Stimulated activated CD4-positive, alpha-beta T cell treated with anti-CD3 and anti-CD28 coated beads, Interleukin-1b, Interleukin-23, amount 100 ng/mL, for 1 hour (primary cell): ENCODE measurements at places on chromosomes 4 and X.

GRCh38 chr4:4763822-4764557 is 95.5 kb upstream of the MSX1 start:
- no peak for DNase-seq

GRCh38 chr4:76199664-76200211 is 13.9 kb downstream of the SCARB2 start:
- no peak for DNase-seq

- no peak for DNase-seq
Observed at GRCh38 chr4:128590034-128590740, 219.3 kb upstream of the JADE1 start.

DNA sequence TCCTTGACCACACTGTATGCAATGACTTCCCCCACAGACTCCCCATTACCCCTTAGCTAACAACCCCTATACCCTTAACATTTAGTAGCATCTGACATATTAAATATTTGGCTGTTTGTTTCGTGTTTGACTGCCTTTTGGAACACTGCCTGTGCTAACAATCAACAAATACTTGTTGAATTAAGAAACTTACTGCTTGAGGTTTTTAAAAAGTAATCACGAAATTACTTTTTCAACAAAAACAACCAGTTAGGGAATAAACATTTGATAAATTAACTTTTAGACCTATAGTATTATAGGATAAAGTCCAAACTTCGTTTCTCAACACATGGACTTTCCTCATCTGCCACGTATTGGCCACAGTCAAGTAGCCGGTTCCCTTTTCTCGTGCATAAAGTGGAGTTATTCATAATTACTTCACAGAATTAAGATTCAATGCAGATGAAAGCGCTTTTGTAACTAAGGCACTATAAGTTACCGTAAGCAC is 555 bp upstream of the ELMOD2 start:
- no peak for DNase-seq

DNA sequence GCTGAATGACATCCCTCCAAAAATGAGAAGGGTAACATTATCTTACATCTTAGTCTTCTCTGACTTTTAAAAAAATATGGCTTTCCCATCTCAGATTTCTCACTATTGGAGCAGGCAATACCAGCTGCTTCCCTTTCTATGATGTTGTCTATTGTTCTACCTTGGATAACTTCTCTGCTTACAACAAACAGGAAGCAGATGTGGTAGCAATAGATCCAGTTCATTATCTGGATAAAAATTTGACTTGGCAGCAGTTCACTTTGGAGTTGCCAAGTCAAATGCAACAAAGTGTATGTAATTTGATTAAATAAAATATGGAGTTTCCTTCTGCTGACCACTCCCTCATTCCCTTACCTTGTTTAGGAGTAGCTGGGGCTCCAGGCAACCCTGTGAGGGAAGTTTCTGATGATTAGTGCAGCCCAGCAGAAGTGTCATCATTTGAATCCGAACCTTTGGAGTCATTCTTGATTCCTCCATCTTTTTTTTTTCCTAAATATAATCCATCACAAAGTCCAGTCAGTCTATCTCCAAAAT is 72.0 kb upstream of the GPRIN3 start:
- no peak for DNase-seq

GRCh38 chr4:38065176-38065575 is 105.0 kb downstream of the PTTG2 start:
- DNase-seq = no peak

- no peak for DNase-seq
Observed at GRCh38 chr4:10151182-10151581, 34.6 kb upstream of the WDR1 start.

DNA sequence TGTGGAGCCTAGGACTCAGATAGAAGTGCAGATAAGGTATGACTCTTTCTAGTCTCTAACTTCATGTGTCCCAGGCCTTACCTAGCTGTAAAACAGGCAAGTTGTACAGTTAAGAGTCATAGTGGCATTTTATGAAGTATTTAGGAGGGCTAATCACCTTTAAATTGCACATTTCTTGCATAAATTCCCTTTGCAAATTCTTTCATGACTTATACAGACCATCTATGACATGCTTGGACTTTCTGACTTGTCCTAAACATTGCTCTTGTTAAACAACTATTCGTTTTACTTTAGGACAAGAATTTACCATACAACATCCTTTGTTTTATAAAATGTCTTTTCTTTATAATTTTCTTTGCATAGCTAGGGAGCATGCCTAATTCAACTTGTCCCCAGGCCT is 7.8 kb upstream of the RRAGB start:
- DNase-seq = no peak

DNA sequence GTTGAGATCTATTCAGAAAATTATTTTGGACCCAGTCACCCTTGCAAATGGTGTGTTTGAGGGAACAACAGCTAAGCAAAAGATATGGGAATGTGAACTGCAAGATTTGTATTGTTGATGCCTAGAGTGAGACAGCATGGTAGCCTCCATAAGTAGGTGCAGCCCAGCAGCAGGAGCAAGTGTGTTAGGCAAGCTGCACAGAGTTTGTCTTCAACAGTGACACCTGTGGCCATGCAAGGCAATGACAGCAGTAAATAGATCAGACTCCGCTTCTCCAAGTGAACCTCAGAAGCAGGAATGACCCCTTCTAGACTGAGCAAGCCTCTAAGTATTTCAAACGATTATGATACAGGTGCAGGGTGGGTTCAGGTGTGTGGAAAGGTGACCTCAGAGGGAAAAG is 133.4 kb upstream of the MSX1 start:
- DNase-seq = no peak

GRCh38 chrX:155112171-155112570 is 40.9 kb downstream of the BRCC3 start:
- no peak for DNase-seq

DNA sequence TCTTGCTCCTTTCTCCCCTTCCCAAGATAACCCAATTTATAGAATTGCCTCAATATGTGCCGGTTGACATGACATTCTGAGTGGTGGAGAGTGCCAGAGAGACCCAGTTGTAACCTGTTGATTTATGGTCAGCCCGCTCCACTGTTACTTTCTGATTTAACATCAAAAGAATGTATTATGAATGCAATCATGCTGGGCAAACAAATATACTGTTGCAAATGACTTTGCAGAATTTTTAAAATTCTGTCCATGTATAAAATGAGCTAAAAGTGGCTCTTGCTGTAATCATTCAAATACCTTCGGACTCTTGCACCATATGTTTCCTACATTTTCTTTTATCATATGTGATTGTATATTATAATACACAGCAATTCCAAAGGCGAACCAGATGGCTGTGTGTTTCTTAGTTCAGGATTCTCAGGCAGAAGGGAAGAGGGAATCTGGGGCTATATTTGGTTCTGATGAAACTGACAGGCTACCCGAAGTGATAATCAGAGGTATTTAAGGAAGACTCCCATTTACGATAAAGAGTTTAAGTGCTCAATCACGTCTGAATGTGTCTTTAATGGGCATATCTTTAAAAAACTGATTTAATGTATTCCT is 131.7 kb downstream of the CLCN4 start:
- DNase-seq = no peak

DNA sequence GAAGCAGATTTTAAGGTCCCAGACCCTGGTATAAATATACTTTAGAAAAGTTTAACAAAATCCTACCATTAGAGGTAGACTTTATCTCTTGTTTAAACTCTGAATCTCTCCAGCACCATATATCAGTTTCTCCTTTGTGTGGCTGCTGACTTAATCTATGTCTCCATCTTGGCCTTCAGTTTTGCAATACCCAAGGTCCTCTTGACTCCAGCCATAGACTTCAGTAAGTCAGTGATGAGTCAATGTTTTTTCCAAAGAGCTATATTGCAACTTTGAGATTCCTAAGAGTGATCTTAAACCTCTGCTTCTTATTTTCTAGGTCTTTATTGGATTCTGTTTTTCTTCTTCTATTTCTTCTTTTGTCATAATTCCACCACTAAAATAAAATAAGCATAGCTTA is 50.8 kb upstream of the ADGRL3 start:
- no peak for DNase-seq

DNA sequence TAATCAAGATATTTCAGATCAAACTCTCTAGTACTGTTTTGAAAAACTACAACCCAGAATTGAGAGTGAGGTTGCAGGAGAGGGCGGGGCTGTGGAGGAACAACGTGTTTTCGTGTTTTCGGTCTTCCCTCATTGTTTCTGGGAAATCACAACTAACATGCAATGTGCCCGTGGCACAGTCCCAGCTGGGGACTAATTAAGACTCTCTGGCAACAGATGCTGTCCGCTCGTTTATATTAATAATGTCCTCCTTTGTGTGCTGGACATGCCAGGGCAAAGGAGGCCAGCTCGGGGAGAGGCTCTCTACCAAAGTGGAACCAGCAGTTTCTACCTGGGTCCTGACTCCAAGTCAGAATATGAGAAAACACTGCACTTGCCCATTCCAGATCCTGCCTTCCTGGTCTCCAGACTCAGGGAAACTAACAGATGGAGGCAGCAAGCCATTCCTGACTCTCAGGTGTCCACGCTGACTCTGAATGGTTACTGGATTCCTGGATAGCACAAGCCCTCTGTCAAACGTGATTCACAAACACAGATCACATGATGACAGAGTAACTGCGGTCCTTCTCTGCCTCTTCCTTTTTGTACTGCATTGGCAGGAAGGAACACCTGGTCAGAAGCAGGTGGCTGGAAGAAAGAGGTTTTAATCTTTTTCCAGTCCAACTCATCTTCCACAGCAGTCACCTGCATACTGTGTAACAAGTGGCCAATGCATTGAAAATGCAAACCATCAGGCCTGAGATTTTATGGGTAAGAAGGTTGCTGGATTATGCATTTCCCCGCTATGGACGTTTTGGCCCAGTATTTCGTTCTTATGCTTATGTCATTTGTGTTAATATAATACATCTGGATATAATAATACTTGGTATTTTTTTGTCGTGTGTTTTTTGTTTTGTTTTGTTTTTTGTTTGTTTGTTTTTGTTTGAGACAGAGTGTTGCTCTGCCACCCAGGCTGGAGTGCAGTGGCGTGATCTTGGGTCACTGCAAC is 65.0 kb downstream of the COQ2 start:
- peak; percentile 39 for DNase-seq

- no peak for DNase-seq
Observed at GRCh38 chrX:79147477-79147876, 3.0 kb downstream of the GPR174 start.

GRCh38 chr4:113959539-113959937 is 19.9 kb downstream of the ARSJ start:
- DNase-seq = no peak

GRCh38 chr4:156294577-156294976 is 340.9 kb upstream of the CTSO start:
- no peak for DNase-seq

DNA sequence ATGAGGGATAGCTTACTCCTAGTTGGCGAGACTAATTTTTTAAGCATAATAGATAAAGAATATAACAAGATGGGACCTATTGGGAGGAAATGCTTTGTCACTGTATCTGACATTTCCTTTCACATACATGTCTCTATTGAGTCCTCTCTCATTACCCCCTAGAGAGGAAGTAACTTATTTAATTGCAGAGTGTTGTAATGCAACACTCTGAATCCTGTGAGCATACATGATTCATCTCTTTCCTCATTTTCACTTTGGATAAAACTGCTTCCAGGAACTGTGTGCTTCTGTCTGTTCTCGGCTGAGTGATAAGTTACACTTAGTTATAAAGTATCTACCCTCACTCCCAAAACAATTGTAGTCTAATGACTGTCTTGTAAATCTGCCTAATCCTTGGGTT is 266.1 kb upstream of the ANXA10 start:
- DNase-seq = no peak
